ENCODE measurements at places on chromosomes 2 and 18. TPM values are rescaled to one million over a fixed set of nuclear protein-coding genes. Genes with fewer than 3 reads are reported as not detected.

Gene RAMP1
- 10.0 TPM for total RNA-seq

Gene MERTK
- 14.3 TPM for total RNA-seq

Gene CFAP210
- total RNA-seq: not detected

Gene LRRC30
- not detected for total RNA-seq

Gene DSC2
- total RNA-seq: 4.6 TPM

Gene PXDN
- 9.4 TPM for total RNA-seq

Gene HRH4
- 0.15 TPM for total RNA-seq

Gene ATP6V1C2
- 0.10 TPM for total RNA-seq

Gene CYP26B1
- 4.4 TPM for total RNA-seq

Gene OBSL1
- total RNA-seq: 43.6 TPM

Gene MAL
- 0.28 TPM for total RNA-seq

Gene SERPINB11
- total RNA-seq: not detected

Gene SERPINB7
- not detected for total RNA-seq

Gene SEPTIN2
- 74.5 TPM for total RNA-seq

Gene TCF23
- total RNA-seq: 0.10 TPM

Gene ONECUT2
- 20.5 TPM for total RNA-seq

Gene FIGN
- 6.0 TPM for total RNA-seq

Gene ALK
- not detected for total RNA-seq

Gene DPP10
- total RNA-seq: 0.33 TPM

Gene DSG2
- total RNA-seq: 10.9 TPM

Gene NOSTRIN
- 3.5 TPM for total RNA-seq

Gene SLC4A3
- 0.20 TPM for total RNA-seq

Gene CHST9
- total RNA-seq: 3.1 TPM

Gene EFHD1
- 27.3 TPM for total RNA-seq

Gene CTAGE1
- total RNA-seq: not detected

Gene MYCN
- 0.73 TPM for total RNA-seq

Gene NYAP2
- not detected for total RNA-seq

Gene UPP2
- total RNA-seq: 0.91 TPM

Gene HOXD1
- total RNA-seq: not detected

Gene C1QL2
- not detected for total RNA-seq

Gene FLACC1
- total RNA-seq: 0.55 TPM

Gene CYP20A1
- 19.1 TPM for total RNA-seq

Gene GALNT13
- total RNA-seq: not detected

Gene NPHP1
- 0.15 TPM for total RNA-seq

Gene SIX3
- not detected for total RNA-seq

Gene FOXD4L1
- 0.10 TPM for total RNA-seq

Gene APLF
- total RNA-seq: 1.1 TPM

Gene AGXT
- total RNA-seq: 1,805 TPM

Gene LYPD6
- 0.25 TPM for total RNA-seq

Gene ACMSD
- 123 TPM for total RNA-seq

Gene ARHGAP25
- 4.7 TPM for total RNA-seq

Gene HOXD12
- total RNA-seq: not detected

Gene SMC6
- total RNA-seq: 8.5 TPM

Gene SOWAHC
- total RNA-seq: 21.3 TPM

Gene ADRA2B
- 11.4 TPM for total RNA-seq

Gene KYNU
- total RNA-seq: 38.6 TPM

Gene CCDC178
- total RNA-seq: not detected

Gene CHN1
- total RNA-seq: 1.6 TPM

Gene FBXO15
- total RNA-seq: 0.58 TPM

Gene ITGA4
- total RNA-seq: 2.3 TPM

Gene MYOM1
- total RNA-seq: 4.9 TPM

Gene PNKD
- 102 TPM for total RNA-seq

Gene MALL
- 1.6 TPM for total RNA-seq

Gene TCF7L1
- total RNA-seq: 5.7 TPM

Gene ABCG8
- total RNA-seq: 121 TPM

Gene ANKRD36C
- total RNA-seq: 2.4 TPM
